IMR-90 (cell line): ENCODE measurements at places on chromosomes 6 and 20. TPM values are rescaled to one million over a fixed set of nuclear protein-coding genes. Genes with fewer than 3 reads are reported as not detected.

The REM1 gene
- total RNA-seq, result not detected in 2 replicates

The IRAK1BP1 gene
- 1.9 and 2.2 TPM in 2 replicates for total RNA-seq

The TMEM151B gene
- total RNA-seq, result not detected in 2 replicates

The OPRL1 gene
- total RNA-seq, result 0.28 and 0.36 TPM in 2 replicates

The ZNF391 gene
- total RNA-seq, result 0.18 and 0.28 TPM in 2 replicates

GRCh38 chr20:61118429-61119224, 133.4 kb upstream of the CDH4 start:
- DNase-seq, result peak; percentile 85

GRCh38 chr6:85192186-85192585, 257.7 kb upstream of the NT5E start:
- peak; percentile 31 for DNase-seq

DNA sequence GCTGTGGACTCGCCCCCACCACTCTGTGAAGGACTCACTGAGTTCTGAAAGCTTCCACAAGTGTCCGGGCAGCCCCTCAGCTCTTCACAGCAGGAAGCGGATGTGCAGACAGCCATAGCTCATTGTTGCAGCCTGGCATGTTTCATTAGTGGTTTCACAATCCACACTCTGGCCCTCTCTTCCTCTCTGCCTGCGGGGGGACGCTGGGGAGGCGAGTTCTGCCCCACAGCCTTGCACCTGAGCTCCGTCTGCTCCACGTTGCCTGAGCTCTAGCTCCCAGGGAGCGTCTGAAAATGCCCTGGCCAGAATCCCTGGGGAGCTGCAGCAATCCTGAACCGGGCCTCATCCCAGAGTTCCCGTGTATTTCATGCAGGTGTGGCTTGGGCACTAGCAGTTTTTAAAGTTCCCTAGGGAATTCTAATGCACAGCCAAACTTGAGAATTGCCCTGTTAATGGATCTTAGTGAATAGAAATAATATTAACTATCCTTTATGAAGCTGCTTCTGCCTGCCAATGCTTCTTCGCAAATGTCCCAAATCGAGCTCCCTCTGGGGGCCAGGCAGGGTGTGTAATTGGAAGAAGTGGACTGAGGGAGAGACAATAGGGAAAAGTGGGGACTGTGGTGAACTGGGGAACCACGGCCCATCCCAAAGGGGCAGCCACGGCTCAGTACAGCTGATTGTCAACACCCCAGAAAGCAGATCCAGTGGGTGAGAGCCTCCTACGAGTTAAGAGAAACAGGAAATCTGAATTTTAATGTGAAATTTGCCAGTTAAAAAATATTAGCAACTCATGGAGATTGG, 51.5 kb downstream of the CTCFL start:
- no peak for DNase-seq

DNA sequence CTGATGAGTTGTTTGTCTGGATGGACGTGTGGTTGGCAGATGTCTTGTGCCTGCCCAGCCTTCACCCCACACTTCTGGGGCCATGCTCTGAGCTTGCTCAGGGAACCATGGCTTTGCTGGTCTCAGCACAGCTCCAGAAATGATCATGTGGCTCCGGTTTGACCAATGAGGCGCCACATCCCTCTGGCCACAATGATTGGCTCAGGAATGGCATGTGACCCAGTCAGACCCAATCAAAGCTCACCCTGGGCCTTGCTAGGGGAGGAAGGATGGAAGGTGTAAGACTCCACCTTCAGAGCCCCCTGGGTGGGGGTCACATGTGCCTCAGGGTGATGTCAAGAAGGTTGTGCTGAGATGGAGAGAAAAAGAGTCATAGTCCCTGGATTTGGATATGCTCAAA, 281.6 kb upstream of the SULF2 start:
- DNase-seq, result no peak

DNA sequence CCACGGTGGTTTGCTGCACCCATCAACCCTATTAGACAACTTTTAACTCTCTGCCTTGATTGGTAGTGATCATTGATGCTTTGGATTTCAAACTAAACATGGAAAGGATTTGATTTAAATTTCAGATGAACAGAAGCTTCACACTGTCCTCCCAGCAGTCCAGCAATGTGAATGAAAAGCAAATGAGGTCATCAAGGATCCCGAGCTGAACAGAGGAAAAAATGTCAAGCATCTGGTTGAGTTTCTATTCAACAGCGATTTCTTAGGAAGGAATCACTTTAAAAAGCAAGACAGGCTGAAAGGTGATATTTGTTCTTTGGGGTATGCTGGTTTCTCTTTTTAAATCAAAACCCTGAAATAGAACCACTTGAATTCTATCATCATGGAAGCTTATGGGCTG, 10.6 kb upstream of the SAMD3 start:
- DNase-seq, result peak; percentile 57

DNA sequence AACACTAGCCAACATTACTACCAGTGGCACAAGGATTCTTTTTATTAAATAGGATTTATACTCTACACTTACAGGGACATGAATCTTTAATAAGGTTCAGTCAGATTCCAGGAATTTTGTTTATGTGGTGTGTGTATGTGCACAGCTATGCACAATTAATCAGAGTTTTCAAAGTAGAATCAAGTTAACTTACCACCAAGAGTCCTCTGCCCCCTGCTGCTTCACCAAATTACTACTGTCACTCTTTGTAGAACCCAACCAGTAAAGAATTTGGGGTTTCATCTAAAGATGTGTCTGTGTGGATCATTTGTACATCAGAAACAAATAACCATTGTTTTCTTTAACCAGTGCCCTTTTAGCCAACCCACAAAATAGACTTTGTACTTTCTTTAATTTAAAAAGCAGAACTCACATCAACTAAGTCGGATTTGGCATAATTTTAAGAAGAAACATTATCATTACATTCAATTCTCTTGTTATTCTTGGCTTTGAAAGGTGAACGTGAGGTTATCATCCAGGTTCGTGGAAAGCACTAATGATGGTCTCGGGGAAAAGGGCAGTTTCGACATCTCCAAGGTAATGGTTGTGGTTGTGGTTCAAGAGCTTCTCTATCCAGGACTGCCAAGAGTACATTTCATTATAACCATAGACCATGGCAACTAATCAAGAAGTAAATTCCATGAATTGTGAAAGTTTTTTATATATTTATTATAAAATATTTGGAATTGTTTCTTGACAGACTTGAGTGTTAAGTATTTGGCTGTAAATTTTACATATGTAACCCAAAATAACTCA, 514.3 kb upstream of the ID4 start:
- no peak for DNase-seq

DNA sequence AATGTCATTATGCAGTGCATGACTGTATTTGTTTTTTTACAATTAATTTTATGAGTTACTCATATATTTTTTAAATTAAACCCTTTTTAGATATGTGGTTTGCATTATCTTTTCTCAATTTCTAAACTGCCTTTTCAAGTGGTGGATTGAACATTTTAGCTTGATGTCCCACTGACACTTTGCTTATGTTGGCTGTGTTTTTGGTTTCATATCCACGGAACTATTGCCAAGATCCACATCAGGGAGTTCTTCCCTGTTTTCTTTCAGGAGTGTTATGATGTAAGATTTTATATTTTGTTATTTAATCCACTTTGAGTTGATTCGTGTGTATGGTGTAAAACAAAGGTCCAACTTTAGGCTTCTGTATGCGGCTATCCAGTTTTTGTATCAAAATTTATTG, 1144.9 kb upstream of the EYS start:
- no peak for DNase-seq
